ENCODE measurements at places on chromosomes 11 and 22.

DNA sequence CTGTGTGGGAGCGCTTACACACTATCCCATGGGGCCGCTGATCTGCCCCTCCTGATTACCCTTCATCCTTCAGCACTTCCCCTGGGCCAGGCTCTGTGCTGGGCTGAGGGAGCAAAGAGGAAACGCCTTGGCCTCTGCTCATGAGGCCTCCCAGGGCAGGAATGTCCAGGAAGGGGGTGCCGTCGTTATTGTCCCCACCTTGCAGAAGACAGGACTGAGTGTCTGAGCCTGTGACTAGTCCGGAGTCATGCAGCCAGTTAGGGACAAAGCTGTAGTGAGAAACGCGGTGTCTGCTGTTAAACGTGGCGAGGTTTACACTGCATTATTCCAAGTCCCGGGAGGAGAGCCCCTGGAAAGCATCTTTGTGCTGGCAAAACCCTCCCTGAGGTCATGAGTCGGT, 160.0 kb downstream of the TRIM29 start:
- no peak for DNase-seq

DNA sequence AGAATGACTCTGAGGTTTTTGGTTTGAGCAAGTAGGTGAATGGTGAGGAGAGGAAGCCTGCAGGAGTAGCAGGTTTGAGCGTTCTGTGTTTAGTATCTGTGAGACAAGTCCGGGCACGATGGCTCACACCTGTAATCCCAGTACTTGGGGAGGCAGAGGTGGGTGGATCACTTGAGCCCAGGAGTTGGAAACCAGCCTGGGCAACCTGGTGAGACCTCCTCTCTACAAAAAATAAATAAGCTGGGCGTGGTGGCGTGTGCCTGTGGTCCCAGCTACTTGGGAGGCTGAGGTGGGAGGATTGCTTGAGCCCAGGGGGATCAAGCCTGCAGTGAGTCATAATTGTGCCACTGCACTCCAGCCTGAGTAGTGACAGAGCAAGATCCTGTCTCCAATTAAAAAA, 9.7 kb upstream of the CENATAC start:
- no peak for DNase-seq

DNA sequence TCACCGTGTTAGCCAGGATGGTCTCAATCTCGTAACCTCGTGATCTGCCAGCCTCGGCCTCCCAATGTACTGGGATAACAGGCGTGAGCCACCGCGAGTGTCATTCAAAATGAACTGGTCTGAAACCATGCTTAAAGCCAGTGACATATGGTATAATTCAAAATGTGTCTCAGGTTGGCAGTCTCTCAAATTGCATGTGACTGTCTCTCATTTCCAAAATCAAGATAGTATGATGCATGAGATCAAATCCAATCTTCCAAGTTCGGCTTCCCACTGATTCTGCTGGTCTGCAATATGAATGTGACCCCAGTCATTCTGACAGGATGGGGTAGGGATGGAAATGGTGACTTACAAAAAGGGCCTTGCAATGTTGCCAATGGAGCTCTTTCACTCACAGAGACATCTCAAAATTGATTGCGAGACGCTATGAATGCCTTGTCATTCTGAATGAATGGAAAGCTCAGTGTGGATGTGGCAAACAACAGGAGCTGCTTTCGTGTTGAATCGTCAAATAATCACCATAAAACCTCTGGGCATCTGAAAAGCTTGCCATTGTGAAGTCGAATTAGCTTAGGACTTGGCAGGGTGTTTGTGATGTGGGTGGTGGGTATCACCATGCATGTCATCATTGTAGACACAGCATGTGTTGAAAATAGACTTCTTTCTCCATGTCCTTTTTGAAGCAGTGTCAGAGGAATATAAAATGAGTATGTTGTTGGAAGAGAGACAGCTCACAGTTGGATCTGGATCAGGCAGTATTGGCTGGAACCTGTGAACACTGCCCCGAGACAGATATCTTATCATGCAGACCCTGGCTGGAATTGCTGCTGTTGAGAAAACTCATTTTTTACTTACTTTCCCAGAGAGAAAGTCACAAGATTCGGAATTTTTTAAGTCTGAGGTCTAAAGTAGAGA, 12.2 kb downstream of the SLN start:
- no peak for DNase-seq

DNA sequence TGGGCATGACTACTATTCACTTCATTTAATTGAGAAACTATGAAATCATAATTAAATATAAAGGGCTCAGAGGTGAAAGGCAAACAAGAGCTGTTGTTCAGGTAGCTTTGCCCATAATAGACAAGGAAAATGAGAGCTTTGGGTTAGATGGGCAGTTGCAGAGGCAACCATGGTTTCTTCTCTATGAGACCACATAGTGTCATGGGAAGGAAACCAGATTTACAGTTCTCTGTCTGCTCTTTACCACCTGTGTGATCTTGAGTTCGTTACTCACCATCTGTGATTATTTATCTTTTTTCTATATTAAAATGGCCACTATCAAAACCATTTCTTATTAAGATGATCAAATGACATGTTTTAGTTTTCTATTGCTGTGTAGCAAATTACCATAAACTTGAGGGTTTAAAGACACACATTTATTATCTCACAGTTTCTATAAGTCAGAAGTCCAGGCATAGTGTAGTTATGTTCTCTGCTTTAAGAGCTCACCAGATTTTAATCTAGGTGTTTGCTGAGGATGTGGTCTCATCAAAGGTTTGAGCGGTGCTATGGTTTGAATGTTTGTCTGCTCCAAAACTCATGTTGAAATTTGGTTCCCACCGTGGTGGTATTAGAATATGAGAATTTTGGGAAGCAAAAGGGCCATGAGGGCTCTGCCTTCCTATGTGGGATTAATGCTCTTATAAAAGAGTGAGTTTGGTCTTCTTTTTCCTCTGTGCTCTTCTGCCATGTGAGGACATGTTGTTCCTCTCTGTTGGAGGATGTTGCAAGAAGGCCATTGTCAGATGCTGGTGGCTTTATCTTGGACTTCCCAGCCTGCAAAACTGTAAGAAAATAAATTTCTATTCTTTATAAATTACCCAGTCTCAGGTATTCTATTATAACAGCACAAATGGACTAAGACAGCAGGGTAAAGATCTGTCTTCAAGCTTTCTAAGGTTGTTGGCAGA, 38.2 kb downstream of the OR2AG2 start:
- DNase-seq, result no peak

GRCh38 chr22:36027579-36027934, 1.1 kb downstream of the RBFOX2 start:
- DNase-seq, result no peak

DNA sequence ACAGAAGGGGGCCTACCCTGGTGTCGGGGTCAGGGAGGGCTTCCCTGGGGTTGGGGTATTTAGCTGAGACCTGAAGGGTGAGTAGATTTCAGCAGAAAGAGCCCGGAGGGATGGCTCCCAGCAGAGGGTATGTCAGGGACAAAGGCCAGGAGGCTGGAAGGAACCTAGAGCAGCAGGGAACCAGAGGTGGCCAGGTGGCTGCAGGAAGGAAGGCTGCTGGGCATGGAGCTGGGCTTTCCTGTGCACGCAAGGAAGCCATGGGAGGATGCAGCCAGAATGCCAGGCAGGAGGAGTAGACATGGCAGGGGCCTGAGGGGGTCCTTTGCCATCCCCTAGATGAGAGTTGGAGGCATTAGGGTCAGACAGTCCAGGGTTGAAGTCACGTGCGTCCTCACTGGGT, 27.4 kb upstream of the RELT start:
- no peak for DNase-seq

DNA sequence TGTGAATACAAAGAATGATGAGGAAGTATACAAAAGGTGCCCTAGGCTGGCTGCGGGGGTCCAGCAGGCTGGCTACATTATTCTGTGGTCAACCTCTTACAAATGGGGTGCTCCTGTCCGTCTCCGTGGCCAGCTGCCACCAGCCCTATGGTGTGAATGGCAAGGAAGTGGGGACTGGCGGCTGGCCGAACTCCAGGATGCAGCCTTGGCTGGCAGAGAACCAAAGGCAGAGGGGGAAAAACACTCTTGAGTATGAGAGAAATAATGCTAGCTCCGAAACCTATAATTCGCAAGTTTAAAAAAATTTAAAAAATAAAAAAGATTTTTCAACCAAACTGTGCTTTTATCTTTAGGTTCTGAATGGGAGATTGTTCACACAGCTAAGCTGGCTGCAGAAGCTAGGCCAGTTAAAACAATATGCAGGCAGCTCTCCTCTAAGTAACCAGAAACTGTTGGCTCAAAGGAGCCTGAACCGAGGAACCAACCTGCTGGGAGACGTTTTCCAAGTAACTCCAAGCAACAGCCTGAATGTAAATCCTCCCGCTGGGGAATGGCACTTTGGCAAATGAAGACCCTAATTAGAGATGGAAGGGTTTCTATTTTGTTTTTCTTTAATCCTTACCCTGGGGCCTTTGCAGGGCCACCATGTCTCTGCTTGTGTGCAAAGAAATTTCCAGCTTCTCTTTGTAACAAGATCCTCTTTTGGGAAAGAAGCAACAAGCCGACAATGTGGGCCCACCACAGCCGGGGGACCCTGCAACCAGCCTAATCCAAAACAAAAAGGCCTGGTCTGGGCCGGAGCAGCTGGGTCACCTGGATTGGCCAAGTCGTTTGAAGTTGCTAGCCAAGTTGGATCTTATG, 50.2 kb downstream of the C22orf31 start:
- peak; percentile 16 for DNase-seq

DNA sequence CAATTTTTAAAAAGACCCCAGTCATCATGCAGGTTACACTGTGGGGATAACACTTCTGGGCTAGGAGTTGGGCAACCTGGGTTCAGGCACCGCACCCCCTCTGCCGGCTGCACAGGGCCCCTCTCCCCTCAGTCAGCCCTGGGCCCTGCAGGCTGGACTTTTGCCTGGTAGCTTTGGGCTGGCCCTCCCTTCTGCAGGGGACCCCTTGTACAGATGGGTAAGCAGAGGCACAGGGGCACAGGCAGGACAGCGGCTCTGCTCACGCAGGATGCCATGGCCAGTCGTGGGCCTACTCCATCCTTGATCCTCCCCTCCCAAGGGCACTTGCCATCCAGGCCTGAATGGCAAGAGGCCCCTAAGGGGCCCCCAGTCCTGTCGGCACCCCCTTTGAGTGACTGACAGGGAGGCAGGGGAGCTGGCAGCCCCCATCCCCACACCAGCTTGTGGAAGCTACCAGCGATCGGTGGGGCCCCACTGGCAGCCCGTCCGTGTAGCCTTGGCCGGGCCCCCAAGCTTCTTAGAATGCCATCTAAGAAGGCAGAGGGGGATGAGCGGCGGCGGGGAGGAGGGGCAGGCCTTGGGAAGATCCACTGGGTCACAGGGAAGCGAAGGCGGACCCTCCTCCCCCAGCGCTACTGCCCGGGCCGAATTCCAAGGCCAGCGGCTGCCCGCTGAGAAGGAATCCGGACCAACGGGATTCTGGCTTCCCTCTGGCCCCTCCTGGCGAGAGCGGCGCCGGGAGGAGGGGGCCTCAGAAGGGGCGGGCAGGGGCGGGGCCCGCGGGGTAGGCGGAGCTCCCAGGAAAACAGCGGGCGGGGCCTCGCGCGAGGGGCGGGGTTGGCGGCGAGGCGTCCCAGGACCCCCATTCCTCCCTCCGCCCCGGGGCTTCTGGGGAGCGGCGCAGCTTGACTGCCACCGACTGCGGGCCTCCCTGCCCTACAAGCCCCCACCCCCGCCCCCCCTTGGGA, 6.8 kb upstream of the CHKA start:
- DNase-seq, result no peak

- no peak for DNase-seq
These were observed 151.0 kb downstream of the MPPED1 start for GRCh38 chr22:43562843-43563242.

DNA sequence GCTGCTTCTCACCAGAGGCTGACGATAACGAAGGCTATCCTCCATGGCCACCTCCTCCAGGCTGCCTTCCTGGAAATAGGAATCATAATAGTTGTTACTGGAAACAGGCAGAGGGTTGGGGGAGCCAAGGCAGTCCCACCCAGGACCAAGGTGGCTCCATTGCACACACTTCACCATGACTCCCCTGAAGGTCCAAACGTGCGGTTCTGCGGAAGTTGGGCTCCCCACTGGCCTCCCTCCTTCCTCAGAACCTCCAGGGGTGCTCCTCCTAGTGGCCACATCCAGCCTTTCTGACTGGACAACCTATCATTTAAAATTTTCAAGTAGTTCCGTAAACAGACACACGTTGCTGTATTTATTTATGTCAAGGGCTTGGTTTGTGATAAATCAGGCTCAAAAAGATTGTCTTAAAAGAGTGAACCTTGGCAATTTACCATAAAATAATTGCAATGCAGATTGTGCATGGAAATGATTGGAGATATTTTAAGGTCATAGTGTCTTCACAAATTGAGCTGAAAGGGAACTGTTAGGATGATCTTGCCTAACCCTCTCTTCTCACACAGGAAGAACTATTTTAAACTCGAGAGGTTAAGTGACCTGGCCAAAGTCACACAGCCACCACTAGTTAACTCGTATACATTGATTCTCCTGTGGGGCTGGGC, 1.4 kb upstream of the TCN2 start:
- peak; percentile 48 for DNase-seq

- DNase-seq, result no peak
These were observed 79.8 kb downstream of the CLPB start for GRCh38 chr11:72354356-72355115.

DNA sequence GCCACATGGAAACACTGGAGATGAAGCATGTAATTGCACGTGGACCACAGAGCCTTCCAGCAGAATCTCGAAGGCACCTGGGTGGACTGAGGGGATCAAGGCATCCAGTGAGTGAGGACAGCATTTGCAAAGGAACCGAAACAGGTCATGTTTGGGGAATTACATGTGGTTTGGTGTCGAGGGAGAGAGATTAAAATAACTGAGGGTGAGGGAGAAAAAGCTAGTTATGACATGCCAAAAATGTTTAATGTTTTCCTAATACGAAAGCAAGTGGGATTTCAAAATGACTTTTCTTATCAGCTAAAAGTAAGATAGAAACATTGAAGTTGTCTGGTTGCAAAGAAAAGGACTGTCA, 157.1 kb downstream of the BLID start:
- DNase-seq, result no peak

DNA sequence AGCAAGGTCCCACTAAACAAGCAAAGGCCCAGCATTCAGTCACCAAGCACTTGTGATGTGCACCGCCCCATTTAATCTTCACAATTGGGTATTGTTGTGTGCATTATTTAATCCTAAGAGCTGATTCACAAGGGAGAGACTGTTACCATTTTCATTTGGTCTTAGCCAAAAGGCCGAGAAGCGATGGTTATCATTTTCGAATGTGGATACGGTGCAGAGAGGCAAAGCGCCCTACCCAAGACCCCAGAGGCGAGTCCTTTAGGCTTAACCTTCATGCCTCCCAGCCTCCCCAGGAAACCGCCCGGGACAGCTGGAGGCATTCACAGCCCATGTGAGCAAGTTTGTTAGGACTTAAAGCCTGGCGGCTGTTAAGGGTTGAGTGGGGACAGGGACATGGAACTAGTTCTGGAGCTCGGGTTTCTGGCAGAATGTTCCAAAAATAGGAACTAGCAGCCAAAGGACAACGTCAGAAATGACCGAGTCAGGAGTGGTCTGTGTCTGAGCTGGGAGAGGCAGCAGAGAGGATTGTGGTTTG, 13.0 kb upstream of the UPK3A start:
- DNase-seq, result no peak

All from NCI-H2029 (cell line).